ENCODE measurements at places on chromosomes 6 and 20. TPM values are rescaled to one million over a fixed set of nuclear protein-coding genes. Genes with fewer than 3 reads are reported as not detected.

DNA sequence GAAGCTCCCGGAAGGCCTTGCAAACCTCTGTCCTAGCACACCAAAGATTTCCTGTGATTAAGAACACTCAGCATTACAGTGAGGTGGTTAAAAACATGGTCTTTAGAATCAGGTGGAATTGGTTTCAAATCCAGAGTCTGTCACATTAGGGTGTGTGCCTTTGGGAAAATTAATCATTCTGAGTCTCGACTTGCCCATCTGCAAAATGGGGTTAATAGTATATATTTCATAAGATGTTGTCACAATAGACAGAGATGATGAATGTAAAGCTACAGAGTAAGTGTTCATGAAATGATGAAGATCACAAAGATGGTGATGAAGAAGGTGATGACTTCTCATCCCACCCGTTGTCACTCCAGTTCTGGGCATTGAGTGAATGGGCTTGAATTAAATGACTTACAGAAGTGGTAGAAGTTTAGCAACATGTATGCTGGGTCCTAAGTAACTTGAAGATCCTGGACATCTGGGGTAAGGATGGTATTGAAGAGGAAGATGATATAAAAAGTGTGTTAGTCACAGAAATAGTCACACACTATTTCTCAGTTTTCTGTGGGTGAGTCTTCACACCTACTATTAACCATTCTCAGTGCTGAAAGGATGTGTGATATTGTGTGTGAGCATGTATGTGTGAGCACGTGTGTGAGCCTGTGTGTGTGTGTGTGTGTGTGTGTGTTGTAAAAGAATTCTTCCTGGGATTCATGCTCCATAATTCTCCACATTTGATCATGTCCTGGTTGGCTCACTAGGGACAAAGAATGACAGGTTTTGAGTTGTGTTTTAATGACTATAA lies 28.0 kb upstream of the NEDD9 start:
- DNase-seq = no peak

DNA sequence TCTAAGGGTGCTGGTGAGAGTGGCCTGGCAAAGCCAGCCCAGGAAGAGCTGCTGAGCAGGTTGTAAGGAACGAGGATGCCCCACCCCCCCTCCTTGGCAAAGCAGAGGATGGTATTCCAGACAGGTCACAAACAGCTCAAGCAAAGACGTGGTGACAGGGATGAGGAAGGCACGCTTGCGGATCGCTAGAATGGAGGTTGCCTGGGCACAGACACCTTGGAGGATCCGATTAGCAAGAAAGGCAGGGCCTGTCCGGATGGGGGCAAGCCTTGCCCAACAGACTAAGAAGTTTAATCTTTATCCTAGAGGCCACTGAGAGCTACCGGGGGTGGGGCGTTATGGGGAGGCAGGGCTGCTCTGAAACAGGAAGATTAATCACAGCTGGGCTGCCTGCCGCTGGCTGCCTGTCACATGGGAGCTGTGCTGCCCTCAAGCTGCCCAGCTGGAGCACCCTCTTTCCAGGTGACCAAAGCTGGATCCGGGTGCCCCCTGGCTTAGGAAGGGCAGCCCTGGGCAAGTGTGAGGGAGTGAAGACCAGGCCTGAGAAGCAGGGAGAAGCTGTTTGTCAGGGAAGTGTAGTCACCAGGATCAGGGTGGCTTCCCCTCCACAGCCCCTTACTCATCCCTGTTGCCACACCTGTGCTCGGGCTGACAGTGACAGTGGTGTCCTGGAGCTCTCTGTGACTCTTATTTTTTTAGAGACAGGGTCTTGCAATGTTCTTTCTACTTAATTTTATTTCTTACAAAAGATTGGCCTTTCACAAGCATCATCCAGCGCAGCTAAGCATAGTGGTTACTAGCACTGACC lies 9.1 kb upstream of the MAPK13 start:
- DNase-seq = peak; percentile 74

The TNFRSF21 gene
- 0.04 TPM for total RNA-seq

The OR2H1 gene
- not detected for total RNA-seq

All from Karpas-422 (cell line).